Activated CD8-positive, alpha-beta memory T cell treated with anti-CD3 and anti-CD28 coated beads, Interleukin-2, amount 10 ng/mL, durations not matched to agents 7 days and 5 days (primary cell): ENCODE measurements at places on chromosomes 2 and 18. TPM values are rescaled to one million over a fixed set of nuclear protein-coding genes. Genes with fewer than 3 reads are reported as not detected.
A peak's percentile ranks its signal among the peaks of the same experiment; 100 is the strongest.

GRCh38 chr2:170313347-170313991 lies 135.5 kb downstream of the MYO3B start:
- no peak for DNase-seq

DNA sequence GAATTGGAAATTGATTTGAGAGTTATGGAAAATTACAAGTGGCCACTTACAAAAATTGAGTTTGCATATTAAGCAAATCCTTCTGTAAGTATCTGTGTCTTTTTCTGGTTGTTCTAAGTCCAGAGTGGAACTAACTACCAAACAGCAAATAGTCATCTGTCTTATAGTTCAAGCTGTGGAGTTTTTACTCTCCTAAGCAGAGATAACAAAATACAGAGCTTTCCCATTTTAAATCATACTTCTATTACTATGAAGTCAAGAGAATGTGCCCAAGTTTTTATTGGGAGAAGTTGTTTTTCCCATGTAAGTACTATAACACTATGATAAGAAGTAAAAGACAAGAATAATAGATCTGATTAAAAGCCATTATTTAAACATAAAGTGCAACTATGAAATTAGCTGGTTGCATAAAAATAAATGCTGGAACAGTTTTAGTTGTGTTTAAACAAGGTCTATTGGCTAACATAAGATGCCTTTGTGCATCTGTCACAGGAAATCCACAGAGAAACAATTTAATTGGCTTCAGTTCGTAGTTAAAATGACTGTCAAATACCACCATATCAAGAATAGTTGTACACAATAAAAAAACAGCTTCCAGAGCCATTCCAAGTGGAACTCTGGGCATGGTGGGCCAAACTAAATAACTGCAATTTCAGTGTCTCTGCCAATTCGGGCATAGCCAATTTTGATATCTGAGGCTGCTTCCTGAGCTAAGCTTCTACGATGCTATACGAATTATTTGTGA lies 1467.4 kb upstream of the NXPH2 start:
- no peak for DNase-seq

GRCh38 chr2:218570850-218571249 lies 2.2 kb downstream of the CNOT9 start:
- DNase-seq, result no peak

- no peak for DNase-seq
Measured at GRCh38 chr2:216754336-216754735, 59.0 kb upstream of the IGFBP5 start.

- no peak for DNase-seq
Measured at GRCh38 chr2:82062463-82062862, 1757.9 kb upstream of the LRRTM1 start.

GRCh38 chr18:12377556-12378197 lies 650 bp upstream of the AFG3L2 start:
- DNase-seq, result no peak

- no peak for DNase-seq
Measured at GRCh38 chr18:45503990-45504389, 111.3 kb upstream of the SLC14A2 start.

DNA sequence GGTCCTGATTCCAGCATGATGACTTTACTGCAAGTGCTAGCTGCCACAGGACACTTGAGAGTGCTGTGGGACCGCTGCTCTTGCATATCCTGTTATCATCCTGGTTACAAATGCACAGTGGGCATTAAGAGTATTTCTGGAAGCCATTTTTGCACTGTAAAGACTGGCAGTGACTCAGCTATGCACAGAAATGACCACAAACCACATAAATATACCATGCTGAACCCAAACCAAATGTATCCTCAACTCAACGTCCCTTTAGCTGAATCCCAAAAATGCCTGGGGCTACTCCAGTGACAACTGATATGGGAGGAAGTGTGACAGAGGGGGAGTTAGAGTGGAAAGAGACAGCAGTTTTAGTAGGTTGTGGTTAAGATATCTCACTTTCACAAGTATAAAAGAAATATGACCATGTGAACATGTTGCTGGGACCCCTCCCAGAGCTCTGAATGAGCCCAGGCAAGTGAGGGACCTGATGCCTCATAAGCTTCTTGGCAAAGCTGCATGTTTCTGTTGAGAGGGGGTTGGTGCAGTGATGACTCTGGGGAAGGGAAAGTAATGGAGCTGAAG lies 37.3 kb downstream of the RHBDD1 start:
- no peak for DNase-seq

DNA sequence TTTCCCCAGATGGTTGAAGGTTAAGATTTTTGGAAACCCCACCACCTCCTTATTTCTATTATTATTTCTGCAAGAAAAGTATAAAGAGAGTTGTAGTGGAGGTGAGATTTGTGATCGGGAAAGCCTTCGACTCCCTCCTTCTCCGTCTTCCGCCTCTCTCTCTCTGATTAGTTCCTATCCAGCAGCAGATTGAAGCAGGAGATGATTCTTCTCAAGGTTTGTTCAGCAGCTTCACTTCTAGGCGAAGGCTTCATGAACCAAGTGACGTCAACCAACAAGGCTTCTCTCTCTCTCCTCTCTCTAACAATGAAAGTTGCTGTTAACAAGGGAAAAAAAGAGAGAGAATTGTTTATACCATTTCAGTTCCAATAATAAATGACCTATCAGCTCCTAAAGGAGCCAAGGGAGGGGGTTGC lies at the start of gene BAZ2B:
TSS of gene BAZ2B (minus strand) at position 263 of the 416 bp plus-strand sequence. CDS start 137,829 bp downstream, outside the sequence.
- DNase-seq, result no peak

GRCh38 chr2:160921386-160921964 lies 238.8 kb upstream of the TANK start:
- no peak for DNase-seq

GRCh38 chr2:203732092-203732952 lies 25.9 kb downstream of the CD28 start:
- no peak for DNase-seq

GRCh38 chr2:47867205-47867604 lies 39.1 kb downstream of the FBXO11 start:
- DNase-seq, result no peak

DNA sequence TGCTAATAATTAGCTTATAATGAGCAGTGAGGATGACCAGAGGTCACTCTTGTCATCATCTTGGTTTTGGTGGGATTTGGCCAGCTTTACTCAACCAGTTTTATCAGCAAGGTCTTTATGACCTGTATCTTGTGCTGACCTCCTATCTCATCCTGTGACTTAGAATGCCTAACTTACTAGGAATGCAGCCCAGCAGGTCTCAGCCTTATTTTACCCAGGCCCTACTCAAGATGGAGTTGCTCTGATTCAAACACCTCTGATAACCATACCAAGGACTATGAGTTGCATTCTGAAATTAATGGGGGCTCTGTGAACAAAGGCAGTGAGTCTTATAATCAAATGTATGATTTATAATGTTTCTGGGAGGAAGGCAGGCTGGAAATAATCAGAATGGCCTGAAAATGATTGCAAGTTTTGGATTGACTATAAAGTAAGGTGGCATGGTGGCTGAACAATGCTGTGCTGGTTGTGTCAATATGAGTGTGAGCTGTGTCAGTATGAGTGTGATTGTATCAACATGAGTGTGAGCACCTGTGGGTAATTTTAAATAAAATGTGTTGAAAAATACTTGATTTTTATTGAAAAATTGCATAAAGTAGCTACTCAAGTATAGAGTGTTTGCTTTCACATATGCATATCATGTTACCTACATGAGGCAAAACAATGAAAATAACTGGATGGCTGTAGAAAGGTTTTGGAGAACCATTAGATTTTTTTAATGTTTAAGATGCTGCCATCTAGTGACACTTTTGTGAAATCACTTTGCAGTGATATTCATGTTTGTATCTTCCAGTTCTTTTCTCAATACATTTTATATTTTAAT lies 103.0 kb downstream of the KYNU start:
- no peak for DNase-seq

DNA sequence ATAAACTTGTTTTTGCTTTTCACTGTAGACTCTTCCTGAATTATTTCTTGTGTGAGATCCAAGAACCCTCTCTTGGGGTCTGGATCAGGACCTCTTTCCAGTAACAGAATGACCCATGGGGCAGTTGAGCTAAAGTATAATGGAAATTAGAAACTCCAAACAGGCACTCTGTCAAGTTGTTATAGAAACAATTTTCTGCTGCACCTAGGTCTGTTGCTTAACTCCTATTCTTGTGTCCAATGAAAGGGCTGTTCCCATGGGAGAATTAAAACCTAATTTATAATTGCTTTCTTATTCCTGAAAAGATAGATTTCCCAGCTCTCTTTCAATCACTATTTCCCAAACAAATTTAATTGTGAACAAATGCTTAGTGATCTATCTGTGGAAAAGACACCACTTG lies 1341.3 kb upstream of the PIK3C3 start:
- DNase-seq, result no peak

- no peak for DNase-seq
Measured at GRCh38 chr2:139550873-139551272, 770.7 kb upstream of the NXPH2 start.

DNA sequence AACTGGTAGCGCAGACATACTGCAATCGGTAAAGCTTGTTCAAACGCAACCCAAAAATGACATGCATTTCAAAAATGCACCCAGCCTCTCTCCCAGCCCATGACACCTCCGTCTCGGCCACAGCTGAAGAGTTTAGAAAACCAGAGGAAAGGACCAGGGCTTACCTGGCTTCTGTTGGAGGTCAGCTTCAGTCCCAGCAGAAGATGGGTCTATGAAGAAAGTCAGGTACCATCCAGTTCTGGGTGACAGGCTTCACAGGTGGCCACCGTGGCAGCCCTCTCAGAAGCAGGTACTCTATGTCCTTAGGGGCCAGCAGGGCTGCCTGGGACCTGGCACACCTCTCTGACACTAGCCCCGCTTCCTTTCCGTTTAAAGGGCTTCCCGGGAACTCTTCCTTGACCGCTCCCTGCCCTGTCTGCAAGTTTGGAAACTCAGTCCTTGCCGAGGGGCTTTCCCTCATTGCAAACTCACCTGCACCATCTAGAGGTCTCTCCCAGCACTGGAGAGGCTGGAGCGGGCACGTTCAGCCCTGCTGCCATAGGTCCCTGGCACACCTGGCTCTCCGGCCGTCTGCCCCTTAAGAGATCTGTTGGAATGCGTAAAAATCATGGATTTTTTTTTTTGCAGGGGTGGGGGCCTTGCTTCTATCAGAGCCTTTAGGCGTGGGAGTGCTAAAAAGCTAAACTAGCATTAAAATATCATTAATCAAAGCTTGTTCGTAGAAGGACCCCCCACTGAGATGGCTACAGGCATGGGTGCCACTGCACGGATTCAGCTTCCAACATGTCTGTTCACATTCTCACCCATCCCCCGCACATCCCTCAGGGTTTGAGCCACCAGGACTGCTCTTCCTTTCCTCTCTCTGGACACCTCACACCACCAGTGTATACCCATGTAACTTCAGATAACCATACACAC lies at the start of gene EDAR:
TSS of gene EDAR (minus strand) at position 425 of the 918 bp plus-strand sequence. CDS start 58,206 bp downstream, outside the sequence.
- no peak for DNase-seq

DNA sequence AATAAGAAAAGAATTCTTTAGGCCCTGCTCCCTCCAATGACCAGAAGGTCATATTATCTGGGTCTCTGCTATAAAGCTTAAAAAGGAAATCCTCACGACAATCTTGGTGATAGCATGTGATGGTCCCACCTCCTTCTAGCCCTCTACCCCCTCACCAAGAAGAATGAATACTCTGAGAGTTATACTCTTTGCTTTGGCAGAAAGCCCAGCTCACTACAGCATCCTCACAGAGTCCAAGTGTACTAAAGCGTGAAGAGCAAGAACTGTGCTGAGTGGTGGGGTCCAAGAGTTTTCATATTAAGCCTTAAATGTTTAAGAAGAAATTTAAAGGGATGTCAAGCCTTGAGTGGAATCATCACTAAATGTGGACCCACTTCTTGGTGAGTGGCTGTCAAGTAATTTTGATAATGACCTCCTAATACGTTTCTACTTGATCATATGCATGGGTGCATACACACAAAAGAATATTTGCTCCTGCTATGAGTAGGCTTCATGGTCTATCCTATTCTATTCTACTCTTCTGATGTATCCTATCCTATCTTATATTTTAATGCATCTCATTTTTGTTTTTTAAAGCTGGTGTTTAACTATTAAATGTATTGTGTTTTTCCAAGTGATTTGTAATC lies 16.5 kb upstream of the SERPINB7 start:
- no peak for DNase-seq

DNA sequence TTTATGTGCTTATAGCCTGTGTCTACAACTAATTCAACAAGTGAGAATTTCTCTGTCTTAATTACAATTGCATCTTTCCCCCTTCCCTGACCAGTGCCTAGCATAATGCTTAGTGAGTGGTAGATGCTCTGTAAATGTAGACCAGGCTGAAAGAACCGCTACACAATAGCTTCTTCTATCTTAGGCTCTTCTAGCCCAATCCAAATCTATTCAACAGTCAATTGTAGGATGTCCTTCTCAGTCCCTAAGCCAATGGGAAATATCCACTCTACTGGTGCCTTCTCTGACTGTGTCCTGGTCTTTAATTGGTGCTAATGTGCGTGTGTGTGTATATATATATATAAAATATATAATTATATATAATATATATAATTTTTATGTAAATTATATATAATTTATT lies 34.1 kb upstream of the GCC2 start:
- DNase-seq, result no peak

- no peak for DNase-seq
Measured at GRCh38 chr2:3113122-3113521, 264.5 kb downstream of the EIPR1 start.

- DNase-seq, result no peak
Measured at GRCh38 chr2:3535794-3536681, 16.7 kb upstream of the ADI1 start.

DNA sequence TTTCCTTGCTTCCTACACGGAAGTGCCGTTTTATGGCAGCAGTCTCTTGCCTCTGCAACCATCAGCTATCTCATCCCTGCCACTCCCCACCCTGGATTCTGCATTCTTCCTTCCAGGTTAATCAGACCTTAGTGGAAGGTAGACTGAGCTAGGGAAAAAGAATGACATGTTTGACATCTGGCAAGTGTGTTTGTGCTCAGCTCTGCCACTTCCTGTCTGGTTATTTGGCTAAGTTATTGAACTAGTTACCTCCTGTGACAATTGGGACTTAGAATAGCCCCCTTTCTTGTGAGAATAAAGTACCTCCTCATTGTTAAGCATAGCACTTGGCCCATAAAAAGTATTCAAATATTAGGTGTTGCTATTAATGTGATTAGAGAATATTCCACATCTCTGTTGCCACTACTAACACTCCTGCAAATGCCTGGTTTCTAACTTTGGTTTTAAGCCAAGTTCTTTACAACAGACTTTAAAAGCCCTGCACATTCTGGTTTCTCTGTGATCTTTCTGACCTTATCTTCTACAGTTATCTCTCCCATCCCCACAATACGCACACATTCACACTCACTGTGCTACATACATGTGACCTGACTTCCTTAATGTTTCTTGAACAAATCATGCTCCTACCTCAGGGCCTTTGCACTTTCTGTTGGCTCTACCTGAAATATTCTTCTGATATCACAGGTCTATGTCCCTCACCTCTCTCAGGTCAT lies 10.8 kb upstream of the MAPRE2 start:
- peak; percentile 48 for DNase-seq

Gene EGR4
- total RNA-seq, result 0.09 TPM

Gene CREG2
- total RNA-seq, result not detected

Gene KIF1A
- total RNA-seq, result 0.76 TPM

Gene IL1RN
- 1.8 TPM for total RNA-seq

Gene EFEMP1
- not detected for total RNA-seq

Gene PLCD4
- 0.30 TPM for total RNA-seq
